ENCODE measurements at places on chromosomes 2 and 18. TPM values are rescaled to one million over a fixed set of nuclear protein-coding genes. Genes with fewer than 3 reads are reported as not detected.

DNA sequence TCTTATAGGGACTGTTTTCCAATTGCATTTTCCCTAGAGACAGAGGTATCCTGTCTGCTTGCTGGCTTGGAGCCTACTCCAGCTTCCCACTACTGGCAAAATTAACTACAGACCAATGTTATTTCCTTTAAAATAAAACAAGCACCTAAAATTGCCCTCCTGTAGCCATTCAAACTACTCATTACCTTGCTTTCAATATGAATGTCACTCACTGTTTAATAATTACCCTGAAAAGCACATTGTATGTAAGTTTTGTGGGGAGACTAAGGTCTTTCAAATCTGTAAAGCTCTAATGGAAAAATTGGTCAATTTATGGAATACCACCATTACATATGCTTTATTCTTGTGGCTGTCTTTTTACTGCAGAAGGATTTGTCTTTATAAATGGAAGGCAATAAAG is 87.3 kb downstream of the DOCK10 start:
- no peaks in the 10 kb centered on the region for H3K27me3 ChIP-seq
- H3K4me3 ChIP-seq, result no peak overlapping the region
- DNase-seq, result no peak
- H3K27ac ChIP-seq, result no peak overlapping the region
- no peaks in the 10 kb centered on the region for H3K36me3 ChIP-seq

The ZNF516 gene
- total RNA-seq, result 1.3 TPM

DNA sequence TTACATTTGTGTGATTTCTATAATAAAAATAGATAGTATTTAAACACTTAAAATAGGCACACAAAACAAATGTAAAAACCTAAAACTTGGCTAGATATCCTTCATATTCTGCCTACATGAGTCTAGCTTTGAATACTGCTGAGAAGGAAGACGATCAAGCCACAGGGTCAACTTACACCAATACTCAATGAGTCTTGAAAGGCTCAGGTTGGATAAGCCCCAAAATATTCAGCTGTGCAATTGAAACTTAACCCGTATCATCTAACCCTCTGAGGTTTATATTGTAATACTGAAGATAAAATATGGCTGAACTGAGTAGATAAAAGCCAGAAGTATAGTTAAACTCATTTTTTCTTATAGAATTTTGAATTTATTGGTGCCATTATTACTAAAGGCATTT is 313.0 kb upstream of the NRXN1 start:
- H3K27ac ChIP-seq, result no peak overlapping the region
- no peaks in the 10 kb centered on the region for H3K36me3 ChIP-seq
- no peak for DNase-seq
- no peaks in the 10 kb centered on the region for H3K27me3 ChIP-seq

- H3K4me1 ChIP-seq, result no peaks in the 10 kb centered on the region
- H3K27me3 ChIP-seq, result no peaks in the 10 kb centered on the region
- DNase-seq, result no peak
Observed at GRCh38 chr18:75054611-75055010, 154.3 kb downstream of the PTGR3 start.

DNA sequence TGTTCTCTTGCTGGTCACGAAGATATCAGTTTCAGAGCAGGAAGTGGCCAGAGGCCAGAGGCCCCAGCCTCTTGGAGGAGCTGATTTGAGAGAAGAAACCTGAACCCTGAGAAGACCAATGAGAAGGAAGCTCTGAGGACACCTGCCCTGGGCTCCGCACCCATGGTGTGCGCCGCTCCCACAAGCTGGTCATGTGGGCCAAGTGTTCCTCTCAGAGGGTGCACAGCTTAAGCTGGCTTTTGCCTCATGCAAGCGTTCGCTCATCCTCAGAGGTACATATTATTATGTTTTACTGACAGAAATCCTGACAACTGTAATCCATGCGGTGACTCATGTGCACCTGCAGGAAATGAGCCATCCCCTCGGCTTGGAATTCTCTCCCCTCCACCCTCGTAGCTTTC is 316.1 kb upstream of the MYT1L start:
- no peaks in the 10 kb centered on the region for H3K27me3 ChIP-seq
- H3K4me1 ChIP-seq, result peaks cover 27% of the 10 kb centered on the region
- H3K36me3 ChIP-seq, result no peaks in the 10 kb centered on the region
- H3K4me3 ChIP-seq, result no peak overlapping the region
- DNase-seq, result no peak
- H3K27ac ChIP-seq, result no peak overlapping the region

The RIT2 gene
- not detected for total RNA-seq

The CHRNG gene
- not detected for total RNA-seq

The GAL3ST2 gene
- total RNA-seq, result not detected

DNA sequence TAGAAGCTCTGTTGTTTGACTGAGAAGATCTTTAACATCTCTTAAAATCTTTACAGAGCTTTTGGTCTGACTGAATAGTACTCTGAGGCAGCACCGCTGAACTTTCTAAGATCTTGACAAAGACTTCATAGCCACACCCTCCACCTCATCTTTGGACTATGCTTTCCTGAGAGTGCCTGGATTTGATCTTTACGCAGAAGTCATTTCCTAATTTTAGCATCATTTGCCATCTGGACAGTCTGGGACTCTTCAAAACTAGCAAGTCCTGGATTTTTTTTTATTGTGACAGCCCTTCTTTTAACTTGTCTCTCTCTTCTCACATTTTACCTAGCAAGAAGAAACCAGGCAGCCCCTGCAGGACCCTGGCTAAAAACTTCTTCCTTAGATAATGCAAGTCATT is 188.8 kb downstream of the CTIF start:
- H3K4me3 ChIP-seq, result no peak overlapping the region
- H3K36me3 ChIP-seq, result no peaks in the 10 kb centered on the region
- no peaks in the 10 kb centered on the region for H3K4me1 ChIP-seq
- no peak overlapping the region for H3K27ac ChIP-seq

The PDCL3 gene
- 46.5 TPM for total RNA-seq

DNA sequence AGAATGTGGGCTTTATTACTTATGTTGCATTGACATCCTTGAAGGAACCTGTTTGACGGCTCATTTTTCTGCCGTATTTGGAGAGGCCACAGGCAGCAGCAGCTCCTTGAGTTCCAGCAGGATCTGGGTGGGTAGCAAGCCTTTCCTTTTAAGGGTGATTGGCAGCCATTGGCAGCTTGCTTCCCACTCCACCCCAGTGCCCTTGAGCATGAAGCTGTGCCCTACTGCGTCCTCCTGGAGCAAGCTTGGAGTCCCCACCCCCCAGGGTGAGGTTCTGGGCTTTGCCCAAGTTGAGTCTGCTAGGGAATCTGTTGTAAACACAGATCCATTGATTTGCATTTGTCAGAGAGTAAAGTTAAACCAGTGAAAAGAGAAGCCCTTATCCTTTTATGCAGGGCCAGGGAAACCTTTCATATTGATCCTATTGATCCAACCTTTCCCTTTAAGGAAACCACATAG is 9.2 kb downstream of the ONECUT2 start:
- H3K27ac ChIP-seq, result no peak overlapping the region
- H3K4me3 ChIP-seq, result no peak overlapping the region
- no peaks in the 10 kb centered on the region for H3K4me1 ChIP-seq
- no peaks in the 10 kb centered on the region for H3K36me3 ChIP-seq
- peaks cover 23% of the 10 kb centered on the region for H3K27me3 ChIP-seq
- no peak for DNase-seq

- no peak within 1 kb of the TSS for H3K4me3 ChIP-seq
- peaks cover 33% of the 10 kb centered on the region for H3K27me3 ChIP-seq
- H3K36me3 ChIP-seq, result no peaks in the 10 kb centered on the region
Observed at GRCh38 chr18:36297417-36298125, at the start of gene FHOD3. FHOD3 (plus strand) TSS chr18:36297713; CDS start chr18:36297836, 123 bp downstream.

GRCh38 chr18:3456686-3457069 is 6.7 kb downstream of the TGIF1 start:
- no peak overlapping the region for H3K4me3 ChIP-seq
- no peaks in the 10 kb centered on the region for H3K27me3 ChIP-seq
- H3K36me3 ChIP-seq, result peaks cover 17% of the 10 kb centered on the region
- DNase-seq, result no peak
- peaks cover 30% of the 10 kb centered on the region for H3K4me1 ChIP-seq

DNA sequence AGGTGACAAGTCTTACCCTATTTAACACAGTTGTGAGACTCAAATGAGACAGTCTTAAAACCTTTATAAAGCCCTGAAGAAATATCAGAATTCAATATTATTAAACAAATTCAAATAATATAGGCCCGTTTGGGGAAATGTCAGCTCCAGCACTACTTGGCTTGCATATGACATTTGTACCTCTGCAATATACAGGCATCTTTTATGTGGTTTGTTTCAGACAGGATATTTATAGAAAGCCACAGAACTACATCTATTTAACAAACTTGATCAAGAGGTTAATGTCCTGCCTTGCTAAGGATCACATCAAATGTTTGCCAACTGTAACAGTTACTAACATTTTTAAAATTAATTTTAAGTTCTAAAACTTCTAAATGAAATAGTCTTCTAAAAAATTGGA is 3.2 kb upstream of the MREG start:
- H3K4me1 ChIP-seq, result peaks cover 41% of the 10 kb centered on the region
- DNase-seq, result no peak
- no peaks in the 10 kb centered on the region for H3K36me3 ChIP-seq
- H3K27me3 ChIP-seq, result no peaks in the 10 kb centered on the region
- no peak overlapping the region for H3K4me3 ChIP-seq
- peak overlapping the region; percentile 49 for H3K27ac ChIP-seq

DNA sequence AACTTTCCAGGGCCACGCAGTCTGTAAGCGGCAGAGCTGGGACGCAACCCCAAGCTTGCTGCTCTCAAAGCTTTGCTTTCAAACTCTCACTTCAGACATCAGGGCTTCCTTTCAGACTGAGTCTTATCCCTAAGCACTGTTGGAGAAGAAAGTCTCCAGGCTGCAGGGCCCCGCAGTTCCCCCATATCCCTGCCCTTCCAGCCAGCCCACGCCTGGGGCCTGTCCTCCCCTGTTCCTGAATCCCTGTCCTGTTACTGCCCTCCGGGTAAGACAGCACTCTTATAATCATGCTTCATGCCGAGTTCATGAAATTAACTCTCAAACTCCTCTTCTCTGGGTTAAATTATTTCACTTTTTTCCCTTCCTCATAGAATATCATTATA is 37.9 kb downstream of the HPCAL1 start:
- no peak overlapping the region for H3K27ac ChIP-seq
- no peak overlapping the region for H3K4me3 ChIP-seq
- H3K36me3 ChIP-seq, result no peaks in the 10 kb centered on the region
- no peak for DNase-seq
- no peaks in the 10 kb centered on the region for H3K27me3 ChIP-seq

DNA sequence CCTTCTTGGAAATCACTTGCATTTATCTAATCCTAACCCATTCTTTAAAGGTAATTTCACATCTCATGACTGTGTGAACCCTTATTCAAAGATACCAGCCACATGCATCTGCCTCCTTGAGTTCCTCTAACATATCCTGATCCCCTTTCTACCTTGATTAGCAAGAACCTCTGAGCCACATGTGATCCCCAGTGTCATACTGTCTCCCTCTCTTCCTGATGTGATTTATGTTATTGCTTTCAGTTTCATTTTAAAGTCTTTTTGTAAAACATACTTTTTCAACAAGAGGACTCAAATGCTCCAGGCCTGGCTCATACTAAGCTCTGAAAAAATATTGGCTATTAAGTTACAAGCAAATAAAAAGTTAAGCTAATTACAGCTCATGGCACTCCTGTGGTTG is 470.1 kb downstream of the DLGAP1 start:
- no peak overlapping the region for H3K27ac ChIP-seq
- H3K4me3 ChIP-seq, result no peak overlapping the region
- no peak for DNase-seq
- no peaks in the 10 kb centered on the region for H3K27me3 ChIP-seq
- H3K4me1 ChIP-seq, result no peaks in the 10 kb centered on the region
- no peaks in the 10 kb centered on the region for H3K36me3 ChIP-seq

- no peaks in the 10 kb centered on the region for H3K27me3 ChIP-seq
- no peaks in the 10 kb centered on the region for H3K36me3 ChIP-seq
- H3K4me1 ChIP-seq, result no peaks in the 10 kb centered on the region
- no peak overlapping the region for H3K4me3 ChIP-seq
Observed at GRCh38 chr2:124347209-124347608, 322.1 kb downstream of the CNTNAP5 start.

DNA sequence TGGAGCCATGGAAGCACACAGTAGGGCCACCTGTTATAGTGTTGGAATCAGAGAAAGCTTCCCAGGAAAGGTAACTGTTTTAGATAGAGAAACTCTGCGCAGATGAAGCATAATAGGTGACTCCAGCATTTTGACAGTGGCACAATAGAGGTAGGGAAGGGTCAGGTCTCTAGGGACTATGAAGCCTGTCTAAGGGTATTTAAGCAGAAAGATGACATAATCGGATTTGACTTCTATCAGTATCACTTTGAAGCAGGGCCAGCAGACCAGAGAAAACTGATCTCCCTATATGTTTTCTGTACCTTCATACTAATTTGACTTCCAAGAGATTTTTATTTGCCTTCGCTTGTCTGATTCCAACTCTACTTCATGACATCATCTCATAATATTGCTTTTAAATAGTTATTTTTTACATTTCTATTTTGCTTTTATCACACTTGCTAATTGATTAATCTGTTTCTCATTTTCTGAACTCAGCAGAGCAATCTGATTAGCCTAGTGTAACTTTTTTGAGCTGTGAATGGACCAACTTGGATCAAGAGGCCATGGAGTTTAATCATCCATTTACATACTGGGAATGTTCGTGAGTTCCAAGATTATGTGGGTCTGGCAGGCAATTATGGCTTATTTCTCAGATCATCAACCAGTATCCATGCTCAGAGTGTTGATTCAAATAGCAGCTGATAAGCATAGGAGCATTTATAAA is 8.4 kb upstream of the HIBCH start:
- H3K4me1 ChIP-seq, result no peaks in the 10 kb centered on the region
- no peak overlapping the region for H3K27ac ChIP-seq
- no peak for DNase-seq
- H3K27me3 ChIP-seq, result peaks cover 9% of the 10 kb centered on the region

- H3K36me3 ChIP-seq, result no peaks in the 10 kb centered on the region
- no peaks in the 10 kb centered on the region for H3K27me3 ChIP-seq
- DNase-seq, result no peak
- H3K4me1 ChIP-seq, result no peaks in the 10 kb centered on the region
- no peak overlapping the region for H3K27ac ChIP-seq
Observed at GRCh38 chr2:227829337-227829736, 15.7 kb downstream of the CCL20 start.

DNA sequence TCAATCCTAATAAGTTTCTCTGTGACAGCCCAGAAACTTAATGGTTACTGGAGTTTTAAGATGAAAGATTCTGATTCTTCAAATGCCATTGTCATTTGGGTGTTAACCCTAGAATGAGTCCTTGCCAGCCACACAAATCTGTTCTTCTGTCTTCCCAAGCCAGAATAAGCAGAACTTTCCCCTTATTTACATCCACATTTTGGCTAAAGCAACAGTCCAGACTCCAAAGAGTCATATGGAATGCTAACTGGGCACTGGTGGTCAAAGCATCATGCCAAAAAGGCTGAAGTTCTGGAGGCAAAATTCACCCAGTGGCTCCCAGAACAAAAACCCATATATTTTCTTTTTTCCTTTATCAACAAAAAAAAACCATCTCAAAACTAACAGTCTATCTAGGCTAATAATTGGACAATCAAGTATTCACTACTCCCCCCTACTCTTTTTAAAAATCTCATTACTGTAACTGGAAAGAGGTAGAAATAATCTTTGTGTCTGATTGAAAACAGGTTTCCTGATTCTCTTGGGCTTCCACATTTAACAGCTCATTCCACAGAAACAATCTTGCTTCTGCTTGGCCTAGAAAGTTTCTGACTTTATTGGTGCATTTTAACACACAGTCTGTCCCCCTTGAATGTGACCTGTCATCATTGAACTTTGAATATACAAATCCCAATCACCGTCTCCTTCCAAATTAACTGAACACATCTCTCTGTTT is 89.6 kb upstream of the SETBP1 start:
- no peaks in the 10 kb centered on the region for H3K36me3 ChIP-seq
- no peak overlapping the region for H3K4me3 ChIP-seq
- H3K27ac ChIP-seq, result no peak overlapping the region
- no peaks in the 10 kb centered on the region for H3K27me3 ChIP-seq
- no peak for DNase-seq

The STPG4 gene
- not detected for total RNA-seq

Measured in CD8-positive, alpha-beta memory T cell (primary cell).